ENCODE measurements at places on chromosomes 4 and X.

DNA sequence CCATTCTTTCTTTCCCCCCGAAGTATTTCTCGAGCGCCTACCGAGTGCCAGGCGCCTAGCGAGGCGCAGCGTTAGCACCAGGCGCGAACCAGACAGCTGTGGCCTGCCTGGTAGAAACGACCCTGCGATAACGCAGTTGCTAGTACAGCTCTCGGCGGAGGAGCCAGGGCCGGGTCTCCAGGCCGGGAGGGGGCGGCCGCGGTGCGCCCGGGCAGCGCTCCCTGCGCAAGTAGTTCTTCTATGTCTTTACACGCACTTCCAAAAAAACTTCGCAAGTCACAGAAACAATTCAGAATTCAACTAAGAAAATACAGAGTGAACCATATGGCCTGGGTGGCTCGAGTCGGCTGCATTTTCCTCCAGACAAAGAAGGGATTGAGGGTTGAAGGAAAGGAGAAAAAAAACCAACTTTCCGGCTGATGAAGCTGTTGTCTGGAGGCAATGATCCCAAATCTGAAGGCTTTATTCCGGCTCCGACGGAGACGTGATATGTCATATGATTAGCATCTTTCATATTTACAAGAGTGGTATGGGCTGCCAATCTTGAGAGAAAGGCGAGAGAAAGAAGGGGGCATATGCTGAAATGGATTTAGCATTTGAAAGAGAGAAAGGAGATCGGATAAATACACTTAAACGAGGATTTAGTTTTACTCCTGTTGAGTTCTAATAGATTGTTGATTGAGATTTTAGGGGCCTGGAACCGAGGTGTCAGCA is 7.2 kb upstream of the NEUROG2 start:
- H3K27ac ChIP-seq, result no peak overlapping the region
- peak; percentile 41 for DNase-seq
- H3K4me3 ChIP-seq, result peak overlapping the region; percentile 65
- peaks cover 14% of the 10 kb centered on the region for H3K4me1 ChIP-seq

DNA sequence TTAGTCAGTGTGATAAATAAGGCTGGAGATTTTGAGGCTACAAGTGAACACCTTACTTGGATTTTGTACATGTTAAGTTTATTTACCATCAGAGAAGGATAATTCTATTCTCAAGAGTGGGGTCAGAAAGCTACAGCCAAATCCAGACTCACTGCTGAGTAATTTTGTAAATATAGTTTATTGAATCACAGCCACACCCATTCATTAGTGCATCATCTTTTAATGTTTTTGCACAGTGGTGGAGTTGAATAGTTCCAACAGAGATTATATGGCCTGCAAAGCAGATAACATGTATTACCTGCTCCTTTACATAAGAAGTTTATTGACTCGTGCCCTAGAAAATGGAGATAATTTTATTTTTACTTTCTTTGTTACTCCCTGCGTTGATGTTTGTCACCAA is 60.4 kb downstream of the PCDH18 start:
- no peak overlapping the region for H3K4me3 ChIP-seq
- DNase-seq, result no peak
- no peaks in the 10 kb centered on the region for H3K36me3 ChIP-seq
- no peak overlapping the region for H3K27ac ChIP-seq
- peaks cover 22% of the 10 kb centered on the region for H3K4me1 ChIP-seq

- H3K4me3 ChIP-seq, result no peak overlapping the region
- H3K36me3 ChIP-seq, result no peaks in the 10 kb centered on the region
- no peaks in the 10 kb centered on the region for H3K4me1 ChIP-seq
Observed at GRCh38 chr4:173318240-173318639, 15.9 kb downstream of the HMGB2 start.

DNA sequence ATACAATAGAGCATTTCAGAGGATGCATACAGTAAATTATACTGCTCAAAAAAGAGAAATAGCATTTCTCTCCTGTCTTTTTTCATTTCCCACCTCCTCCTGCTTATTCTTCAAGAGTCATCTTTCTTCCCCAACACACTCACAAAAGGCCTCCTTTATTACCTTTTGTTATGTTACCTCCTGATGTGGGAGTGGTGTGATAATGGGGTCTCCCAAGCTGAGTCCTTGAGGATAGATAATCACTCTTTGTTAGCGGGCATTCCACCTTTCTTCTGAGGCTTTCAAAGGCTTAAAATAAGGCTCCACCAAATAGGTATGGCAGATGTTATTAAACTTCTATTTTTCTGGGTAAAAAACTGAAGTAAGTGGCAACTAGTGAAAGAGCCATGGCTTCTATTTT is 159.8 kb downstream of the CPEB2 start:
- H3K4me3 ChIP-seq, result no peak overlapping the region
- H3K27ac ChIP-seq, result no peak overlapping the region
- no peaks in the 10 kb centered on the region for H3K27me3 ChIP-seq
- no peaks in the 10 kb centered on the region for H3K36me3 ChIP-seq
- no peak for DNase-seq

GRCh38 chr4:37381040-37381668 is 136.6 kb downstream of the NWD2 start:
- no peak overlapping the region for H3K4me3 ChIP-seq
- H3K27ac ChIP-seq, result no peak overlapping the region
- no peaks in the 10 kb centered on the region for H3K27me3 ChIP-seq
- no peaks in the 10 kb centered on the region for H3K36me3 ChIP-seq

DNA sequence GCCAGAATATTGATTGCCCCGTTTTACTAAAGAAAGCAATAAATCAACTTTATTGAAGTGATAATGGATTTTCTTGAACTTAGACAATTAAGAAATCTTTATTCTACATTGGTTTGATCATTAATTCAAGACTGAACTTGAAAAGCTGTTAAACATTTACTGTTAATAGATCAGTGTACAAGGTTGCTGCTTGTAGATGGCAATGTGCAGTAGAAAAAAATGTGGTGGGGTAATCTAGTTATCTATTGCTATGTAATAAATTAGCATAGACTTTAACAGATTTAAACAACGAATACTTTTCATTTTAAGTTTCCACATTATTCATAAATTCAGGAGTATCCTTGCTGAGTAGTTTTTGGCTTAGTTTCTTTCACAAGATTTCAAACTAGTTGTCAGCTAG is 612.5 kb downstream of the ACTRT1 start:
- H3K36me3 ChIP-seq, result no peaks in the 10 kb centered on the region
- H3K4me3 ChIP-seq, result no peak overlapping the region
- DNase-seq, result no peak
- no peak overlapping the region for H3K27ac ChIP-seq

GRCh38 chr4:1793940-1794808 is 1.1 kb downstream of the FGFR3 start:
- H3K4me1 ChIP-seq, result peaks cover 42% of the 10 kb centered on the region
- no peaks in the 10 kb centered on the region for H3K36me3 ChIP-seq
- peak overlapping the region; percentile 96 for H3K27ac ChIP-seq
- H3K27me3 ChIP-seq, result no peaks in the 10 kb centered on the region
- peak overlapping the region; percentile 85 for H3K4me3 ChIP-seq
